ENCODE measurements at places on chromosomes 13 and 19. TPM values are rescaled to one million over a fixed set of nuclear protein-coding genes. Genes with fewer than 3 reads are reported as not detected.

MUC16 gene
- total RNA-seq, result 0.38 TPM

GRCh38 chr19:38527466-38528136, 90.2 kb downstream of the MAP4K1 start:
- no peak overlapping the region for H3K4me3 ChIP-seq
- H3K27ac ChIP-seq, result no peak overlapping the region
- no peaks in the 10 kb centered on the region for H3K36me3 ChIP-seq

NCAN gene
- not detected for total RNA-seq

- no peak overlapping the region for H3K27ac ChIP-seq
- peak; percentile 68 for DNase-seq
- no peaks in the 10 kb centered on the region for H3K27me3 ChIP-seq
- H3K4me1 ChIP-seq, result peaks cover 4% of the 10 kb centered on the region
- peaks cover 39% of the 10 kb centered on the region for H3K36me3 ChIP-seq
- no peak overlapping the region for H3K4me3 ChIP-seq
Measured at GRCh38 chr19:3163230-3163886, 15.2 kb upstream of the S1PR4 start.

GRCh38 chr13:39777527-39778061, 122.1 kb downstream of the COG6 start:
- no peaks in the 10 kb centered on the region for H3K4me1 ChIP-seq
- H3K27ac ChIP-seq, result no peak overlapping the region
- no peak overlapping the region for H3K4me3 ChIP-seq

DNA sequence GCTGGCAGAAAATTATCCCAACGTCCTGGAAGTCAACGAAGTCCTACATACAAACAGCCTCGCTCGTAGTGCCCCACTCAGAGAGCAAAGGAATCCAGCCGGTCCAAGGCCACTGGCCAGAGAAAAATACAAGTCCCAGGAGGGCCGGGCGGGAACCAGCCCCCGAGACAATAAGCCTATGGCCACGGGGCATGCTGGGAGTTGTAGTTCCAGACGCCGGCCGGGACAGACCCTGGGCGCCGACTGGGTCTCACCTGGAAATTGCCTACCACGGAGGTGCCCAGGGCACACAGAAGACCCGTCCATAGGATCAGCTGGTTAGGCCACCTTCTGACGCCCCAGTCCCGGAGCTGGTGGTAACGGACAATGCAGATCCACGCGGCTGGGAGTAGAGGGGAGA, 5.4 kb downstream of the TMEM150B start:
- peaks cover 16% of the 10 kb centered on the region for H3K27me3 ChIP-seq
- DNase-seq, result no peak
- no peaks in the 10 kb centered on the region for H3K4me1 ChIP-seq
- no peak overlapping the region for H3K4me3 ChIP-seq
- no peaks in the 10 kb centered on the region for H3K36me3 ChIP-seq

IGFL1 gene
- not detected for total RNA-seq

GRCh38 chr19:12938779-12939601, 581 bp downstream of the CALR start:
- peaks cover 42% of the 10 kb centered on the region for H3K36me3 ChIP-seq
- H3K27me3 ChIP-seq, result no peaks in the 10 kb centered on the region
- peak overlapping the region; percentile 99 for H3K4me3 ChIP-seq
- peaks cover 51% of the 10 kb centered on the region for H3K4me1 ChIP-seq

DNA sequence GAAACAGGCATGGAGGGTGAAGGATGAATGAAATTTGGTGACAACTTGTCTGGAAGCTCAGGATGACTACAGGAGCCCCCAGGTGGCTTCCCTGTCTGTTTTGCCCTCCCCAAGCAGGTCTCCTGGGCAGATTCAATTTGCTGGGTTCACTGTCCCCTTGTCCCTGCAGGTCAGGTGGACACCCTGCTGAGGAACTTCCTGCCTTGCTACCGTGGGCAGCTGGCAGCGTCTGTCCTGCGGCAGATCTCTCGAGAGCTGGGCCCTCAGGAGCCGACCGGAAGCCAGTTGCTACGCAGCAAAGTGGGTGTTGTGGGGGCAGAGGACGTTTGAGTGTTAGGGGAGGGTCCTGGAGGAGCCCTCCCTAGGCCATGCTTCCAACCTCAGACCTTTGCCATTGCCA, 19.1 kb downstream of the PGLS start:
- H3K4me3 ChIP-seq, result no peak overlapping the region
- DNase-seq, result no peak
- no peak overlapping the region for H3K27ac ChIP-seq
- H3K4me1 ChIP-seq, result no peaks in the 10 kb centered on the region

PSG3 gene
- not detected for total RNA-seq
